Dermis blood vessel endothelial cell (primary cell): ENCODE measurements at places on chromosomes 11 and 22. TPM values are rescaled to one million over a fixed set of nuclear protein-coding genes. Genes with fewer than 3 reads are reported as not detected.
A peak's percentile ranks its signal among the peaks of the same experiment; 100 is the strongest.

GRCh38 chr11:8100605-8101004, 19.6 kb downstream of the TUB start:
- DNase-seq: no peak

DNA sequence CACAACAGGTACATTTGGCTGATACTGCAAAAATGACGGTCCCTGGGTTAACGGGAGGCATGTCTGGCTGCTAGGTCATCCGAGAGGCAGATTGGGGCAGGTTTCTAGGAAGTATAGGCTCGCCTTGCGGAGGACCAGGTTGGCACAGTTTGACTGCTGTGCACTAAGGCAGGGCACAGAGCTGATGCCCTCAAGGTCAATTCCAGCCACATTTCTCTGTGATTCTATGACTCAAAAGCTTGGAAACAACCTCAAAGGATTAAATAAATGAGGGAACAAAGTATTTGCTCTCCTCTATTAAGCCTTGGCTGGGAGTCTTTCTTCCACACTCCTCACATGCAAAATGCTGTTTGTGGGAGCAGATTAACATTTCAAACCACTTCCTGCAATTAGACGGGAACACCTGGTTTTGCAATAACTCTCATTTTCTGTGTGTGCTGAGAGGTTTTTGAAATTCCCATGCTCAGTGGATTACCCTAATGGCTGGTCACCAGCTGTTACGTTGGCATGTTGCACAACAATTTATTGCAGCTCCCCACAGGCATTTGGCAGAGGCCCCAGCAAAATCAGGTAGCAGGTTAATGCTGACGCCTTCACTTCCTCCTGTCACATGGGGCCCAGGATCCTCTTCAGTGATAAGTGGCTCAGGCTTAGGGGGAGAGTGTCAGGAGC, 61.0 kb upstream of the PLET1 start:
- DNase-seq: peak; percentile 30

DNA sequence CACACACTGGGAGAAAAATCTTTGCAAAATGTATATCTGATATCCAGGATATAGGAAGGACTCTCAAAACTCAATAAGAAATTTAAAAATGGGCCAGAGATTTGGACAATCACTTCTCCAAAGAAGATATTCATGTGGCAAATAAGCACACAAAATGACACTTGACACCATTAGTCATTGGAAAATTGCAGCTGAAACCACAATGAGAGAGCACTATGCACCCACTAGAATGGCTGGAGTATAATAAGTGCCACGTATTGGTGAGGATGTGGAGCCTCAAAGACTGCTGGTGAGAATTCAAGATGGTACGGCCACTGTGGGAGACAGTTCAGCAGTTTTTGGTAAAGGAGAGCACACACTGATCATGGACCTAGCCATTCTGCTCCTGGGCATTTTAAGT, 12.8 kb upstream of the OSBPL5 start:
- no peak for DNase-seq

DNA sequence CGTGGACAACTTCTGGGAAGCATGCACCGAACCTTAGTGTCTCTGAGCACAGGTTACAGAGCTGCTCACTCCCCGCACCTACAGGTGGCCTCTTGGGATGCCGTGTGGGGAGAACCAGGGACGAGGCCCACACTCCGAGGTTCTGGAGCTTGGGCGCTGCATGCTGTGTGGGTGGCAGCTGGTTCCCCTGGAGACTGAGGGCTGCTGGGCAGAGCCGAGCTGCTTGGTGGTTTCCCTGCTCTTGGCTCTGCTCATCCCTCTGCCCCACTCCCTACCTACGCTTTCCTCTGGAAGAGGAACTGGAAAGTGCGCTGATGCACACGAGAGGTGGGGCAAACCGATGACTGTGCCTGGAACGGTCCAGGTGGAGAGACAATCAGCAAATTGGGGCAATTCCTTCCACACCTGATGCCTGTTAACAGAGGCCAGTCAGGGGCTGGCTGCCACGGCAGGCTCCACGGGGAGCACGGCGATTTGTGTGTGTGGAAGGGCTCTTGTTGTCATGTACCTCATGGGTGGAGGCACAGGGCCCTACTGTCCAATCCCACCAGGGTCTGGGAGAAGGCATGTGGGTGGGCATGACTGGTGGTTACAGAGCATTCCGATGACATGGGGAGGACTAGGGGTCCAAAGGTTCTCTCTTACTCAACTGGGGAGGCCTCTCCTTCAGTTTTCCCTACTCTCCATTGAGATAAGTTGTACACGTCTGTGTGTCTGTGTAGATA, 60.9 kb downstream of the ST14 start:
- DNase-seq: no peak

DNA sequence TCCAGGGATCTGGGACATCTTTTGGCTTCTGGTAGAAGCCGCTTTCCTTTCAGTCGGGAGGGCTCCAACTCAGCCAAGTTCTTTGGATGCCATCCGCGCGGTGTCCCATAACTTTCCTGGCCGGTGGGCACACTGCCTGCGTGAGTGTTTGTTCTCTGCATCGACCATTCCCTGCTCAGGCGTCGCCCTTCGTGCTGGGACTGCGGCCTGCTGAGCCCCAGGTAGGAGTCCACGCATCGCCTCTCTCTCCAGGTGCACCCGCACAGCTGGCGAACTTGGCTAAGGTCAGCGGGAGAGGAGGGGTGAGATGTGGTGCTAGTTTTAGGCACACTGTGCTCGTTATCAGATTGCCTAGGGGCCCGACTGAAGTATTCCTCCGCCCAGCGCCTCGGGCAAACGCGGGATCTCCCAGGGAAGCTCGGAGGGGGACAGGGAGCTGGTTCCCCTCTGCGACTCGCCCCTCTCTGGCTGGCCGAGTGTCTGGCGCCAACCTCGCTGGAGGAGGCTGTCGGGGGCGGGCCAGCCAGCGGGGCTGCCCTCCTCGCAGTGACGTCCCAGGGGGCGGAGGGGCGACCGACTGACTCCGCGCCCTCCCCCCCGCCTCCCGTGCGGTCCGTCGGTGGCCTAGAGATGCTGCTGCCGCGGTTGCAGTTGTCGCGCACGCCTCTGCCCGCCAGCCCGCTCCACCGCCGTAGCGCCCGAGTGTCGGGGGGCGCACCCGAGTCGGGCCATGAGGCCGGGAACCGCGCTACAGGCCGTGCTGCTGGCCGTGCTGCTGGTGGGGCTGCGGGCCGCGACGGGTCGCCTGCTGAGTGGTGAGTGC, at the start of gene LAYN:
TSS of gene LAYN (plus strand) at position 607 of the 823 bp plus-strand sequence. CDS start at position 731, 124 bp downstream.
- DNase-seq: peak; percentile 32

DNA sequence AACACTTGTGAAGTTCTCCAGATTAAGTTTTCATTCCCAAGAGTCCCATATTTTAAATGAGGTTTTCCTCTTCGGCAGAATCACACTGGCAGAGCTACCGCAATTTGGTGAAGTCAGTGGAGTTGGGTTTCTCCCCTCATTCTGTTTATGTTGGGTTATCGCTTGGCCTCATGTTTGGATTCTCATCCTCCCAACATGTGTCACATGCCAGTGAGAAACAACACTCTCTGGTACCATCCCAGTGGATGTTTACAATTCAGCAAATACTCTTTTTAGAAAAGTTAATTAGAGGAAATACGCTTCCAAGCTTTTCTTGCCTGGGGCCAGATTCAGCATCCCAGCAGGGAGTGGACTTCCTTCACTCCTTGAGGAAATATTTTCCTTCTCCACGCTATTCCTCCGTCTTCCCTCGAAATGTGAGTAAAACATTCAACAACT, 2.1 kb downstream of the PAMR1 start:
- DNase-seq: no peak

GRCh38 chr11:81071606-81072005, 1630.8 kb upstream of the TENM4 start:
- DNase-seq: no peak

DNA sequence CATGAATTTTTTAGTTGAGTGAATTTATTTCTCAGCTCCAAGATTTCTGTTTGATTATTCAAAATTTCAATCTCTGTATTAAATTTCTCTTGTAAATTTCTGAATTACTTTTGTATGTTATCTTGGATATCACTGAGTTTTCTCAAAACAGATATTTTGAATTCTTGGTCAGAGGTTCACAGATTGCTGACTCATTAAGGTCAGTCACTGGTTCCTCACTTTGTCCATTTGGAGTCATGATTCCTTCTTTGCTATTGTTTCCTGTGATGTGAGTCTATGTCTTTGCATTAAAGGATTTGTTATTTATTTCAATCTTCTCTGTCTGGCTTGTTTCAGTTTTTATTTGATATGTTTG, 10.2 kb upstream of the IL17RA start:
- peak; percentile 33 for DNase-seq

Gene RPS19BP1
- 52.8 and 74.2 TPM in 2 replicates for total RNA-seq

Gene MPPED2
- total RNA-seq: 0.09 and 0.85 TPM in 2 replicates

Gene NCR3LG1
- total RNA-seq: 0.85 and 2.7 TPM in 2 replicates

Gene MAP4K2
- total RNA-seq: 46.1 and 93.6 TPM in 2 replicates

Gene APOL5
- not detected in 2 replicates for total RNA-seq
